Mucosa of descending colon (tissue), 3 donors: ENCODE measurements at places on chromosomes 7 and 10.
A peak's percentile ranks its signal among the peaks of the same experiment; 100 is the strongest.

GRCh38 chr10:97327348-97328294 is 6.9 kb downstream of the FRAT2 start:
- no peak for DNase-seq

- DNase-seq: peak; percentile 56
Observed at GRCh38 chr7:156515911-156516790, 124.4 kb upstream of the RNF32 start.

DNA sequence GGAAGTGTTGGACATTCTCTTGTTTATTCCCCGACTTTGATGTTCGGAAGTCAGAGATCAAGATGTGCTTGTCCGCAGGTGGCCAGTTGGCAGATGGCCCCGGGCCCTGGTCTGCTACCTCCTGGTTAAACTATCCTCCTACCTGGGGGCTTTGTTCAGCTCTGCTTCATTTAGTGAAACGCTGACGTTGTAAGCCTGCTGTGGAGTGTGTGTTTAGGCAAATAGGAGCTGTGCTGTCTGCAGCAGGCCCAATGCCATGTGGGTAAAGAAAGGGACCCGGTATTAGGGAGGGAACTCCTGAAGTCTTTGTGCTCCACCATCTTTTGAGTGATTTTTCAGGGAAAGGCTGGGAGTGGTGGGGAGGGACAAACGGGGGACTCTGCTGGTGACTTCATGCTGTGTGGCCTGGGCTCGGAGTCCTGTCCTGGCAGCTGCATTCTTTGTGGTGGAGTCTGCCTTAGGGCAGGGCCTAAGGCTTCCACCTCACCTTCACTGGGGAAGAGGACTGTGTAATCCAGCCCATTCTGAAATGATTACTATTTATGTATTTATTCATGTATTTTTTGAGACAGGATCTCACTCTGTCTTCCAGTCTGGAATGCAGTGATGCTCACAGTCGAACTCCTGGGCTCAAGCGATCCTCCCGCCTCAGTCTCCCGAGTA is 171.1 kb upstream of the KLF6 start:
- DNase-seq: no peak

DNA sequence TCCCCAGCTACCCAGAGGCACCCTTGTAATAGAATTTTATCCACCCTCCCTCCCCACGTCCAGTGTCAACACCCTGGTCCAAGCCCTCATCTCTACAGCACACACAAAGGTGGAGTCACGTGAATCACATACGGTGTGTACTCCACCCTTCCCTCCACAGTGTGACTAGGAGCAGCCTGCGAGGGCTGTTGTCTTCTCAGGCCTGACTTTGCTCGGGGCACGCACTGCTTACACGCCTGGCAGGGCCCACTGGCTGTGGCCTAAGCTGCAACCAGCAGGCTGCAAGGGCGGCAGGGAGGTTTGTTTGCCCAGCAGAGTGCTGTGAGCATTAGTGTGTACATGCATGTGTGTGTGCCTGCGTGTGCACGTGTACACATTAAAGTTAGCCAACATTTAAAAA is 93.7 kb downstream of the COBL start:
- DNase-seq: no peak

DNA sequence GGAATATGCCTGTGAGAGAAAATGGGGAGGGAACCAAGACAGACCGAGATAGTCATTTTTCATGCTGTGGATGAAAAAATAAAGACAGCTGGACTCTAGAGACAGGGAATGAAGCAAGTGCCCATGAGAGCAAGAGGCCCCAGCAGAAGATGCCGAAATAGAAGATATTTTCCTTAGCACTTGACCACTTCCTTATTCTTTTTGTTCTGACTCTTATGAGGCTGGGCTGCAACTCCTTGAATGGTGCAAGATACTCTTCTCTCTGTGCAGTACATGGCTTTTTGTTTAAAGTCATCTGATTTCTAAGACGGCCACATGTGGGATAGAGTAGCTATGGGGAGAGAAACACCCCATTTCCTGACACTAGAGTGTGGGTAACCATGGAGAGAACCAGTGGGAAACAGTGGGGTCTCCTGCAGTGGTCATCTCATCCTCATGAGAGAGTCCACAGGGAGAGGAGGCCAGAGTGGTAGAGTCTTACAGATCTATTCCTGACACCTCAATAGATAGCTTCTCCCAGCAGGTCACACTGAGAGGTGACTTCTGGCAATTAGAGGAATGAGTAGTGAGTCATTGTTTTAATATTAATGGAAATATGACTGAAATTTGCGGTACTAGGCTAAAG is 18.0 kb upstream of the VCL start:
- no peak for DNase-seq

DNA sequence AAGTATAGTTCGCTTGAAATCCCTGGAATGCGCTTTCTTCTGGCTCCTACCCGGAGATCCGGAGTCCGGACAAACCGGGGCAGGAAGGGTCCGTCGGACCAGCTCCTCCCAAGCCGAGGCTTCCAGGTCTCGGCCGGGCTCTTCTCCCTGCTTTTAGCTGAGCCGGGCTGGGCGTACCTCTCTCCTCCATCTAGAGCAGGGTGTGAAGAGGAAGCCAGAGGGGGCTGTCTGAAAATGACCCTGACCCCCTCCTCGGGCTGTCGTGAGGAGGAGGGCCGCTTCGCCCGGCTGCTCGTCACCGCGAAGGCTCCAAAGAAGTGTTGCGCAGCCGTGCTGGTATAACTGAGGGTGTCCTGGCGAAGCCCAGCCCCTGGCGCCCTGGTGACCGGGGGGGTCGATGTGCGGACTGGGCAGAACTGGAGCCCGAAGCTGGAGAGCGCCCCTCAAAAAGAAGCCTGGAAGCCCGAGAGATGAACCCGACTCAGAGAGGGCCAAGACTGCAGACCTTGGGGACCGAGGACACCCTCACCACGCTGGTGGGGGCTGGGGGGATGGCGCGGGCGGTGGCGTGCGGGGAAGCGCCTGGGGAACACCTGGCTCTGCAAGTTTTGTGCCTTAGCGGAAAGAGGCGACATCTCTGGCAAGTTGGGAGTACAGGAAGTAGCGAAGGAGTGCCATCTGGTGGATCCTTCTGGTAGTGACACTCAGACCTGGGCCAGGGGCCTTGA is 5.7 kb downstream of the KAZALD1 start:
- peak; percentile 78 for DNase-seq
